Fibroblast of skin of scalp (primary cell): ENCODE measurements at places on chromosomes 13 and 19.

GRCh38 chr19:14450168-14450874 is 17.2 kb downstream of the PKN1 start:
- DNase-seq = peak; percentile 38

DNA sequence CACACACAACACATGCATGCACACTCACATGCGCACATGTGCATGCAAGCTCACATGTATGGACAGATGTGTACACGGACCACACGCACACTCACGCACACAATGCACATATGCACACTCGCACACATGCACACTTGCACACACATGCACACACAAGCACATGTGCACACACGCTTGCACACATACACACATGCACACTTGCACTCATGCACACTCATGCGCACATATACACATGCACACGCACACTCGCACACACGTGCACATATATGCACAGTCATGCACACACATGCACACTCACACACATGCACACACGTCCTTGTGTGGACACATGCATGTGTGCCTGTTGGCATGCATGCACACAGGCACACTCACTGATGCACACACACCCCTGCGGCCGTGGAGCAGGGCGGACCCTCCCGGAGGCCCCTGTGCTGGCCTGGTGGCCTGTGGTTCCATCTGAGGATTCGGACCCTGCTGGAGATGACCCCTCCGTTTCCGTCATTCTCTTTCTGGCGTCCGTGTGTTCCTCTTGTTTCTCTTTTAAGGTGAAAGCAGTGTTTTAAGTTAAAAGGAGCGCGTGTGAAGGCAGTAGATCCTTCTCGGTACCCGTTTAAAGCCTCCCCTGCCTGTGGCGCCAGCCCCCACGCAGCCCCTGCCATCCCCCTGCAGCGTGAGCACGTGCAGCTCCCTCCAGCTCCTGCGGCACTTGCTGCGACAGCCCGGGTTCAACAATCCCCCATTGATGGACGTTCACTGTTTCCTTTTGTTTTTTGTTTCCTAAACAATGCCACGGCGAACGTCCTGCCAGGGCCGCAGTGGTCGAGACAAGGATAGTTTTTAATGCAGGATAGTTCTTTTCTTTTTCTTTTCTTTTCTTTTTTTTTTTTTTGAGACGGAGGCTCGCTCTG is 5.6 kb downstream of the NDUFS7 start:
- DNase-seq = no peak

DNA sequence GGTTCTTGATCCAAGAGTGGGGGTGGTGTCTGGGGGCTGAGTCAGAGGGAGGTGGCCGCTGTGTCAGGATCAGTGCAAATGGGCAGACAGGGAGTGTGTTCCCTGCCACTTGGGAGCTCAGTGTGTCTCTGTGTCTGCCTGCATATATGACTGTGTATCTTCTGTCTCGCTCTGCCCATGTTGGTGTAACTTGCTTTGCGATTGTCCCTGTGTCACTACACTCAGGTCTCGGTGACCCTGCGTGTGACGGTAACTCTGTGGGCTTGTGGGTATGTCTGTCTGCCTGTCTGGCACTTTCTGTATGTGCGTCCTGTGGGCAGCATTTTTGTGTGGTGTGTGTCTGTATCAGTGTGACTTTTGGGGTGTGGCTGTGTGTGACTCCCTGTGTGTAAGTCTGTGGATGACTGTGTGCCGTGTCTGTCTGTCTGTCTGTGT is 8.2 kb upstream of the ERFL start:
- peak; percentile 36 for DNase-seq

DNA sequence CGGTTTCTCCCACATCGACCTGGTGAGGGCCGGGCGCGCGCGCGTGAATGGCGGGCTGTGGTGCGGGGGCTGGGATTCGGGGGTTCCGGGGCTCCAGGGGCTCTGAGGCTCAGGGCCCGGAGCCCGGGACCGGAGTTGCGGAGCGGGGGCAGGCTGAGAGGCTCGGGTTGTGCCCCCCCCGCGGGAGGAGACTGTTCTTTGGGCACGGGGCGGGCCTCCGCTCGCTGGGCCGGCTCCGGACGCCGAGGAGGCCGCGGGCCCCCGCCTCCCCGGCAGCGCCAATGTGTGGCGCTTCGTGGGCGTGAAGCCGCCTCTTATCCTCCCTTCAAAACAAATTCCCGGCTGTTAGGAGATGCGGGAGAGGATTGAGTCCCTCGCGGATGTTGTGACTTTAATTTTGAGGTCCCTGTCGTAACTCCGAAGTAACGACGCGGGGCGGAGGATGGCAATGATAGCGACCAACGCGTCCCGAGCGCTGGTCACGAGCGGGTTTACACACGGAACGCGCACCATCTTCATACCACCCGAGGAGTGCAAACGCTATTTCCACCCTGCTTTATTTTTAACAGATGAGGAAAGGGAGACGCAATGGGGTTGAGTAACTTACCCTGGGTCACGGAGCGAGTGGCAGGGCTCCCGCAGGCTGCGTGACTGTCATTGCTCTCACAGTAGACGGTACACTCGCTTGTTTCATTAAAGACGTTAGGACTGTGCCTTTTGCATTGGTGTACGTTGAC is 536 bp downstream of the UBA2 start:
- DNase-seq = peak; percentile 15

- peak; percentile 20 for DNase-seq
These were observed 74.3 kb upstream of the SERP2 start for GRCh38 chr13:44299152-44299943.

GRCh38 chr19:7746903-7747884 is at the start of gene CD209:
CD209 (minus strand) TSS chr19:7747534; CDS start chr19:7747511, 23 bp downstream.
- no peak for DNase-seq
